ENCODE measurements at places on chromosomes 6 and 20.

DNA sequence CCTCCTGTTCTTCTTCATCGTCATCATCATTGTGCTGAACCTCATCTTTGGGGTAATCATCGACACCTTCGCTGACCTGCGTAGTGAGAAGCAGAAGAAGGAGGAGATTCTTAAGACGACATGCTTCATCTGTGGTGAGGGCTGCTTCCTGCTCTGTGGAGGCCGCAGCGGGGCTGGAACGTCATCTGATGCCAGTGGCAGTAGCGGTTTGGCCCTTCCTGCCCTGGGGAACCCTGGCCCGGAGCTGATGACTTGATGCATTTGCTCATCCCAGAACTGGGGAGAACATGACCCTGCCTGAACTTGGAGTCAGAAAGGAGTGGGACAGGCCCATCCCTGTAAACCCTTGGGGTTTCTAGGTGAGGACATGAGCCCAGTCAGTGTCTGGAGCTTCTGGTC is 18.7 kb downstream of the UQCC2 start:
- DNase-seq: no peak

DNA sequence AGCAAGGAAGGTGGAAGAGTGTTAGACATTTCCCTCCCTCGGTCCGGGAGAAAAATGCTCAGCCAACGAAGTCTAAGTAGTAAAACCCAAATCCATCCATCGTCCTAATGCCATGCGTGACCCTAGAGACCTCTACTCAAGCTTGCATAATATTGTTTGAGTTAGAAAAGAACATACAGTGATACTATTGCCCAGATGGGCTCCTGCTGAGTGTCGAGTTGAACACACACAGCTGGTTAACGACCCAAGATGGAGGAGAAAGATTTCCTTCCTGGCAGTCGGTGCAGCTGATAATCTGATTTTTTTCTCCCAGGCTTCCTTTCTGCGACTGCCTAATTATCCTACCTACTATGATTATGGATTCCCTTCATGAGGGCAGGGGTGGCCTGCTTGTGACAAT is 164.4 kb upstream of the KCNG1 start:
- no peak for DNase-seq

- no peak for DNase-seq
These were observed 86.0 kb upstream of the TINAG start for GRCh38 chr6:54222217-54222616.

DNA sequence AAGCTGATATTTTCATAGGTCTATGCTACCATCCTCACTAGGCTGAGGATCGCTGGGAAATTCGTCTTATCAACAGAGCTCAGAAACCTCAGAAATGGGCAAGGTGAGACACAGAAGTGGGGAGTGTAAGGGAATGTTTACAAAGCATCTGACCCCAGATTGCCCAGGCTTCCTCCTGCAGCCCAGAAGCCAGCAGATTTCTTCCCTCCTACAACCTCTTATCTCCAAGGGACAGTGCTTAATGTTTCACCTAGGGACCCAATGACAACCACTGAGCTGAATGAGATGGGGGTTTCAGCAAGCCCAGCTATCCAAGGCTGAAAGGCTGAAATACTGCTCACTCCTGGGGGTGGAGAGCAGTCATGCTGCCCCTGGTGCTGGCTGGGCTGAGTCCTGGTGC is 52.4 kb upstream of the TBC1D7 start:
- DNase-seq: no peak

GRCh38 chr6:62775427-62776022 is 435.7 kb upstream of the FKBP1C start:
- no peak for DNase-seq

DNA sequence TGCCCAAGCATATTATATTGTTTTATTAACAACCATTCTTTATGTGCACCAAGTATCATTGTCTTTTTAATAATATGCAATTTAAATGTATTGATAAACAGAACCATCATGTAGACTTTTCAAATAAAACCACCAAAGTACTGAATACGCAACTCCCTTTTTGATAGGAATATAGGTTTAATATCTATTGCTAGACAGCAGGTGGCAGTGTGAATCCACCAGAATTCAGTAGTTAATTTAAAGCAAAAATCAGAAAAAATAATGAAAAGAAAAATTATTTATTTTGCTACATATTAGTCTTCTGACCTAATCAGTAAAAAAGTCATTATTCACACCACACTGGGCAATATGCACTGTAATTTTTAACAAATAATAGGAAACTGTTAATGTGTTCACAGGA is 143.7 kb downstream of the KLHL32 start:
- DNase-seq: no peak

DNA sequence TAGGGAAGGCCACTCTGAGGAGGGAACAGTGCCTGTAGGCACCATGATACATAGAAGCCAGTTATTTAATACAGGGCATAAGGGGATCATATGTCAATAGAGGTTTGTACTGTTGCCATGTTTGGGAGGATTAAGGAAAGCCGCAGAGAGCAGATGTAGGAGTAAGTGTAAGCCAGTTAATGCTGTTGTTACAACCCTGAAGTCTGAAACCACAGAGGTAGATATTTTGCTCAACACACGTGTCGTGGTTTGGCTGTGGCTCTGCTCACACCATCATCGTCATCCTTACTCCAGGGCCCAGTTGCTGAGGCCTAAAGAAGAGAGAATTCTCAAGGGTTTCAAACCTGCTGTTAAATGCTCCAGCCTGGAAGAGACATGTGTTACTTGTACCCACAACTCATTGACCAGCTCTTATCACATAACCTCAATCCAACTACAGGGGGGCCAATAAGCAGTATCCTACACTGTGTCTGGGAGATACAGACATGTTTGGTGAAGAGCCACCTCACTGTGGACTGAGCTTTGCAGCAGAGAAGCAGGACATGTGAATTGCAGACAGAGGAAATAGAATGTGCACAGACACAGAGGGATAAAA is 31.0 kb upstream of the PSMF1 start:
- DNase-seq: no peak

DNA sequence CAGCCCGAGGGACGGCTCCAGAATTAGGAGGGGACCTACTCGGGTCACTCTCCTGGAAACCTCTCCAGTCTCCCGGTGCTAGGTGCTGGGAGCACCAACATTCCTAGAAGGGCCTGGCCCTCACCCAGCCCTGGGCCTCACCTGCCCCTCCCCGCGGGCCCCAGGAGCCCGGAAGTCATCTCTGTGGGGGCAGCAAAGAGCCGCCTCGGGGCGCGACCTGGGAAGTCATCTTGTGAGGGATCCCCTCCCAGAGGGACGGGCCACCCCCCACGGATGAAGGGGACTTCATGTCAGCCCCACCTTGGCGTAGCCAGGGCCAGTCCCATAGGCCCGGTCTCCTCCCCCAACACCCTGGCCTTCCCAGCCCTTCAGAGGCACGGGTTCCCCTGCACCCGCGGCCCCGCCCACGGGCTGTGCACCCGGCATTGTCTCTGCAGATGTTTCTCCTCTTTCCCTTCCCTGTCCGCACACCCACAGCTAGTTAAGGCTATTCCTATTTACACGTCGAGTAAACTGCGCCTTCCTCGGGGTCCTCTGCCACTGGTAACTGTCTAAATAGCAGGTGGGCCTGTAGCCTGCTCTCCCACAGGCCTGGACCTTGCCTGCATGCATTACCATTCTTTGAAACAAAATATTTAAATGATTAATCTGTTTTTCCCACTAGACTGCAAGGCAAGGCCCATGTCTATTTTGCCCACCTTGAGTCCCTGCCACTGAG is 896 bp upstream of the RNASET2 start:
- DNase-seq: no peak

GRCh38 chr6:80437221-80437620 is 330.8 kb downstream of the BCKDHB start:
- no peak for DNase-seq

GRCh38 chr6:68880050-68880813 is 245.2 kb downstream of the ADGRB3 start:
- no peak for DNase-seq

- DNase-seq: no peak
These were observed 416.8 kb upstream of the SPTLC3 start for GRCh38 chr20:12591949-12592470.

- DNase-seq: no peak
These were observed 191.0 kb upstream of the LRFN2 start for GRCh38 chr6:40778196-40778595.

DNA sequence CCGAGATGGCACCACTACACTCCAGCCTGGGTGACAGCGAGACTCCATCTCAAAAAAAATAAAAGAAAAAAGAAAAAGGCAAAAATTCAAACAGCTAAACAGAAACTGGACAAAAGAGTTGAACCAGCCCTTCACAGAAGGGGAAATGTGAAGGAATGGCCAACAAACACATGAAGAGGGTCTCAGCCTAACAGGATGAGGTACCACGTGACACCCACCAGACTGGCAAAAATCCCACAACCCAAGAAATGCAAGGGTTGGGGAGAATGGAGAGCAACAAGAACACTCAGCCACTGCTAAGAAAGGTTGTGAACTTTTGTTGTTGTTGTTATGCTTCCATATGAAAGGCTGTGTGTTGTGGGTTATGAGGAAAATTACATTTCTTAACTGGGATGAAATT is 357.7 kb downstream of the PREX1 start:
- DNase-seq: no peak

- no peak for DNase-seq
These were observed 14.3 kb upstream of the MYMX start for GRCh38 chr6:44202332-44202971.

DNA sequence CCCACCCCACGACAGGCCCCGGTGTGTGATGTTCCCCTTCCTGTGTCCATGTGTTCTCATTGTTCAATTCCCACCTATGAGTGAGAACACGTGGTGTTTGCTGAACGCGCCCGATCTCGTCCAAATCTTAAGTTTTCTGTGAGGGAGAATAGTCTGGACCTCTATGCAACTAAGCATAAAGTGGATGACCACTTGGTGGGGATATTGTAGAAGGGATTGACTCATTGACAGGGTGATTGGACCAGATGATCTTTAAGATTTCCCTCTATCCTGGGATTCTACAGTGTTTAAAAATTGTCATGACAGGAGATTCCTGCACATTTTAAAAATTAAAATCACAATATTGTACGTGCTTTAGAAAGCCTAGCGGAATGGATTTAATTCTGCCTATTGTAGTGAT is 141.3 kb downstream of the TRMT11 start:
- no peak for DNase-seq

DNA sequence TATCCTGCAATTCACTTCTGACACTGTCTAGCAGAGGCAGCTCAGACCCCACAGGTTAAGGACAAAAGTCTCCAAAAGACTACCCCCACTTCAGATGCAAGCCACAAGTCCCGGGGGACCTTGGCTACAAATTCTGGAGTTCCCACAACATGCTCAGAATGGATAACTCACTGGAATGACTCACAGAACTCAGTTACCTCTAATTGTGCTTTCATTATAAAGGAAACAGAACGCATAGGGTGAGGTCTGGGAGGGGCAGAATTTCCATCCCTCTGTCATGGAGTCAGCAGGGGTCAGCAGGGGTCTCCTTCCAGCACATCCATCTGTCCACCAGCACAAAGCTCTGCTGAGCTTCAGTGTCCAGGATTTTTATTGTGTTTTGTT is 184.2 kb downstream of the CDH4 start:
- DNase-seq: no peak

Data from HS-27A (cell line).